NCI-H524 treated with DMSO at 0.1 percent for 48 hours (cell line): ENCODE measurements at places on chromosomes 6 and 20.

GRCh38 chr6:159217595-159218275 is 48.5 kb downstream of the FNDC1 start:
- DNase-seq, result peak; percentile 38

DNA sequence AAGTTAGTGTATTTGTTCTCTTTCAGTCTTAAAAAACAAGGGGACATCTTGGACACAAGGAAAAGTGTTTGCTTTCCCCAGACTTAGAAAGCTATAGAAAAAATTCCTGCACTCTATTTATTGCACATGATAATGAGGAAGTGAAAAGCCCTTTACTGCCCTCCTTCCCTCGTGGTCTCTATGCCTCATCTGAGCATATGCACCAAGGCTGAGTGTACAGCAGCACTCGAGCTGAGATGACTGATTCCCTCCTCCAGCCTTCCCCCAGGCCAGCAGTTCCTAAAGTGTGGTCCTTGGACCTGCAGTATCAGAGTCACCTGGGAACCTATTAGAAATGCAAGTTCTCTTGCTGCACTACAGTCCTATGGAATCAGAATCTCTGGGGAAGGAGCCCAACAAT is 14.3 kb upstream of the LAMP5 start:
- DNase-seq, result no peak

DNA sequence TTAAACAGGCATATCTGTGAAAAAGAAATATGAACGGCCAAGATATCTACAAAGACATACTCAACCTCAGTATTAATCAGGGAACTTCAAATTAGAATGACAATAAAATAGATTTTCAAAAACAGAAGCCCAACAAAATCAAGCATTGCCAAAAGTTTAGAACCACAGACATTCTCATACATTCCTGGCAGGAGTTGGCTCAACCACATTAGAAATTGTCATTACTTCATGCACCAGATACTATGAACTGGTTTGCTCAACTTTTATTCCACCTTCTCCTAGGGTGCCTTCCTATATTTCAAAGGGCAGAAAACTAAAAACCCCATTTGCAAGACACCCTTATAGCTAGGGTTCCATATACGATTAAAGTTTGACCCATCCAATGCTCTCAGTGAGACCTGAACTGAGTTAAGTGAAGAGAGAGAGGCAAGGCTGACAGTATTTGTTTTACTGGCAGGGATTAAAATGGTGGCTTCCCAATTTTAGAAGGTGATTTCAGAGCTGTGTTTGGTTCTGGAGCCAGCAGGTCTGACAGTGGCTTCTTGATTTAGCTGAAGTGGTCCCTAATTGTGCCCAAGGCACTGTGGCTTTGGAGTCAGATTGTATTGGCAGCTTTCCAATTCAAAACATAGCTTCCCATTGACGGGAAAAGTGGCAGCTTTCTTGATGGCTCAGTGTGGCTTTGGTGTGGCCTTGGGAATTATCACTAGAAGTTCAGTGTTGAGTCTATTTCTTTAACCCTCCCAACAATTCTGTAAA is 77.1 kb upstream of the CDYL start:
- DNase-seq, result peak; percentile 2

GRCh38 chr6:143009851-143010250 is 50.8 kb upstream of the AIG1 start:
- no peak for DNase-seq

DNA sequence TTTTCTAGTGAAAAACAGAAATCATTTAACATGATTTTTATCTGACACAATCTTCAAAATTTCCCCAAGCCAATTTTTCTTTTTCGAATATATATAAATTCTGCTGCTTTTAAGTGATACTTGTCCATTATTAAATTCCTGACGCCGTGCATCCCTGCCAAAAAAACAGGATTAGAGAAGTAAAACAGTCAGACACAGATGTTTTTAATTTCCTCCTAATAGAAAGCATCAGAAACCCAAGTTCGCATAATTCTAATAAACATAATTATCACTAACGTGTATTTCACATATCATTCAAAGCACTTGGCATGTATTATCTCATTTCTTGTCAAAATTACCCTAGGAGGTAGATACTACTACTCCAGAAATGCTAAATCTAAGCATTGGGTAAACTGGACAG is 179.5 kb downstream of the ZFP64 start:
- DNase-seq, result no peak

- DNase-seq, result no peak
Measured at GRCh38 chr6:70166088-70166958, 136.6 kb downstream of the COL9A1 start.

DNA sequence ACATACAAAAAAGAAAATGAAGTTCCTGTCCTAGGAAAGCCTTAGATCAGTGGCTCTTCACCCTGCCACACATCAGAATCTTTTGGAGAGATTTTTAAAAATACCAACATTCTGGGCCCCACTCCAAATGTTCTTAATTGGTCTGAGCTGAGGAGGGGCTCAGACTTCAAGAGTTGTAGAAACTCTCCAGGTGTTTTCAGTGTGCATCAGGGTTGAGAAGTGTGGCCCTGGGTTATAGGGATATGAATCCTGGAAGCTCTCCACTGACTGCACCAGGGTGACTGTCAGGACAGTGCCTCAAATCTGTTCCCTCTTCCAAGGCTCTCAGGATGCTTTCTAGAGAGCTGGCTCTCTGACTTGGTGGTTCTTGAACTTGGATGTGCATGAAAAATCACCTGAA is 5.5 kb upstream of the MYLK2 start:
- DNase-seq, result no peak

GRCh38 chr6:1911474-1911873 is 301.8 kb downstream of the FOXC1 start:
- no peak for DNase-seq

DNA sequence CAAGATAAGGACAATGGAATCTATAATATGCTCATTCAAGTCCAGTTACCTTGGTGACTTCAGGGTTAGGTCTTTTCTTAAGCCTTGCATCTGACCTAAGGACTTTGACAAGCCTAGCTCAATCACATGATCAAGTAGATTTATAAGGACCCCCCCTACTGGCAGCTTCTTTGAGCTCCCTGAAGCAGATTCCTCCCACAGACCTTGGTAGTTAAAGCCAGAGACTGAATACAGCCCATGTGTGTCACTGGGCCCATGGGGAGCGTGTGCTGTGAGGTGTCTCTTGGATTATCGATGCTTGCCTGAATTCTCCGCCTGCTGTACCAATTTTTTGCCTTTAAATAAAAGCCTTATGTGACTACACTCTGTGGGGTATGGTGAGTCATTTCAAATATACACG is 372.7 kb upstream of the RGS17 start:
- no peak for DNase-seq

DNA sequence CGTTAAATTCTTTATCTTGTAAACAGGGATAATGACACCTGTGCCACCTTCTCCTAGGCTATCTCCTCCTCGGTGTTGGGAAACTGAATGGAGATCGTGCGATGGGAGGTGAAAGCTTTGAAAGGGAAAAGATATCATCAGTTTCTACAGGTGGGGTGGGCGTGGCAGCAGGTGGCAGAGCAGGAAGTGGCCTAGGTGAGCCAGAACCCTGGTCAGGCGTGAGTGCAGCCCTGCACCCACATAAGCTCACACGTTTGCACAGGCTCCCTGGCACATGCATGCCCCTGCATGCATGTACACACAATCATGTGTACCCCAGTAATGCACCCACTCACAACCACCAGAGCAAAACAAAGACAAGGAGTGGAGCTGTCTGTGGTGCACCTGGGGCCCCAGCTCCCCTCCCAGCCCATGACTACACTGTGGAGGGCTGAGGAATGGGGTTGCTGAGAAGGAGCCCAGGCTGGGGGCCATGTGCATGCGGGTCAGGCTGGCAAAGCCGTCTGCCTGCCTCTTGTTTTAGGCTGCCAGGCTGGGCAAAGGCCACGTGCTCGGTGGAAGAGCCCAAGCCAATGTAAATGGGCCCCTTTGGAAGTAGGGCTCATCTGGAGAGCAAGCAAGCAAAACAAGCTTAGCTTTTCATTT is 61.5 kb downstream of the TFAP2C start:
- no peak for DNase-seq

- DNase-seq, result peak; percentile 90
Measured at GRCh38 chr20:44018259-44018941, 103.7 kb downstream of the TOX2 start.

- DNase-seq, result no peak
Measured at GRCh38 chr6:100915876-100916275, 34.7 kb upstream of the ASCC3 start.

DNA sequence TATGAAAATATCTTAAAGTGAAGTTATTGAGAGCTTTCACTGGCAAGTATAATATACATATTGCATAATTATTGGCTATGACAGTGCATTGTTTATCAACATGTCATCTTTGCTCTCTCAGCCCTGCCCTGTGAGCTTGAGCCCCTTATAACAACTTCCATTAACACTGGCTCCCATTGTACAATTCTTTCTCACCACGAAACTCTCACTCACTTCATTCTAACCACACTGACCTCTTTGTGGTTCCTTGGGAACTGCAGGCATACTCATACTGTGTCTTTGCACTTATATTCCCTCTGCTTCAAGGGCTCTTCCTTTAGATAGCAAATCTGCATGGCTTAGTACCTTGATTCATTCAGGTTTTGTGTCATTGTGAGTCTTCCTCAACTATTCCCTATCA is 411.8 kb downstream of the CDKAL1 start:
- DNase-seq, result no peak

DNA sequence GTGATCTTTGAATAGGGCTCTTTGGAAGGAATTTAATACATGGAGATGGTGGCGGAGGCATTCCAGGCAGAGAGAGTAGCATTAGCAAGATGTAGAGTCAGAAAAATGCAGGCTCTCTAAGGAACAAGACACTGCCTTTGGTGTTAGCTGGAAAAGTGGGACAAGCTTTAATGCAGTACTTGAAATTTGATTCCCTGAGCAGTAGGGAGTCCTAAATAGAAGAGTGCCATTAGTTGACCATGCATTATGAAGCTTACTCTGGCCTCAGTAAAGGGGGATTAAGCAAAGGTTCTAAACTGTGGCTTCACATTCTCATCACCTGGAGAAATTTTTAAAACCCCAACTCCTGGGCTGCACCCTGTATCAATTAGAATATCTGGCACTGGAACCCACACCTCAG is 494.8 kb upstream of the SOX4 start:
- DNase-seq, result no peak

- no peak for DNase-seq
Measured at GRCh38 chr6:57267586-57268293, 45.6 kb upstream of the RAB23 start.

- DNase-seq, result no peak
Measured at GRCh38 chr6:29665942-29666825, 9.3 kb downstream of the MOG start.

- DNase-seq, result no peak
Measured at GRCh38 chr6:113893451-113893850, 36.3 kb downstream of the MARCKS start.

DNA sequence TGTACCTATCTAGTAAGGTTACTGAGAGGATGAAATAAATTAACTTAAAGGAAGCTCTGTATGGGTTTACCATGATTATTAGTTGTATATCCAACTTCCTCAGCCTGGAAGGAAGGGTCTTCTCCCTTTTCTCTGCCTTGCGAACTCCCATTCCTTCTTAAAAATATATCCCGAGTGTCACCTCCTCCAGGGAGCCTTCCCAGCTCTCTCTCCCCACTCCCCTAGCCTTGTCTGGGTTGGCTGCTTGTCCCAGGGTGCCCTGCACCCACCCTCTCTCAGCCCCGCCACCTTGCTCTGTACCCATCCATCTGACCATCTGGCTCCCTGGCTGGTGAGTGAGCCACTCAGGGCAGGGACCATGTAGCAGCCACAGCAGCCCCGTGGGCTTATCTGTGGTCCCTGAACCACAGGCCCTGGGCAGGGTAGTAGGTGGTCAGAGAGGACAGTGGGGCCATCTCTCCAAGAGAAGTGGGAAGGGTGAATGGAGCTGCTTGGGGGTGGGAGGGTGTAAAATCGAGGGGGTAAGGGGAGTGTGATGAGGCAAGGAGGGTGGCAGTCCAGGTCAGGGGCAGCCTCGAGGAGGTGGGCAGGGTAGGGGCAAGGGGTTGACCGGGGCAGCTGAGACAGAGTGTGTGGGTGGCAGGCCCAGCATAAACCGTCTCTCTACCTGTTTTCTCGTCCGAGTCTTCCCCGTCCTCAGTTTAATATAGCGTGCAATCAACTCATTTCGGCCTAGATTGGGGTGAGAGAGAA is 12.8 kb downstream of the TEAD3 start:
- DNase-seq, result no peak

GRCh38 chr6:93554018-93554417 is 134.7 kb upstream of the EPHA7 start:
- no peak for DNase-seq

- no peak for DNase-seq
Measured at GRCh38 chr20:43987531-43987930, 72.9 kb downstream of the TOX2 start.

- no peak for DNase-seq
Measured at GRCh38 chr6:108166664-108167448, 1.0 kb downstream of the NR2E1 start.
